Astrocyte of the hippocampus (primary cell): ENCODE measurements at places on chromosomes 7 and 10.

DNA sequence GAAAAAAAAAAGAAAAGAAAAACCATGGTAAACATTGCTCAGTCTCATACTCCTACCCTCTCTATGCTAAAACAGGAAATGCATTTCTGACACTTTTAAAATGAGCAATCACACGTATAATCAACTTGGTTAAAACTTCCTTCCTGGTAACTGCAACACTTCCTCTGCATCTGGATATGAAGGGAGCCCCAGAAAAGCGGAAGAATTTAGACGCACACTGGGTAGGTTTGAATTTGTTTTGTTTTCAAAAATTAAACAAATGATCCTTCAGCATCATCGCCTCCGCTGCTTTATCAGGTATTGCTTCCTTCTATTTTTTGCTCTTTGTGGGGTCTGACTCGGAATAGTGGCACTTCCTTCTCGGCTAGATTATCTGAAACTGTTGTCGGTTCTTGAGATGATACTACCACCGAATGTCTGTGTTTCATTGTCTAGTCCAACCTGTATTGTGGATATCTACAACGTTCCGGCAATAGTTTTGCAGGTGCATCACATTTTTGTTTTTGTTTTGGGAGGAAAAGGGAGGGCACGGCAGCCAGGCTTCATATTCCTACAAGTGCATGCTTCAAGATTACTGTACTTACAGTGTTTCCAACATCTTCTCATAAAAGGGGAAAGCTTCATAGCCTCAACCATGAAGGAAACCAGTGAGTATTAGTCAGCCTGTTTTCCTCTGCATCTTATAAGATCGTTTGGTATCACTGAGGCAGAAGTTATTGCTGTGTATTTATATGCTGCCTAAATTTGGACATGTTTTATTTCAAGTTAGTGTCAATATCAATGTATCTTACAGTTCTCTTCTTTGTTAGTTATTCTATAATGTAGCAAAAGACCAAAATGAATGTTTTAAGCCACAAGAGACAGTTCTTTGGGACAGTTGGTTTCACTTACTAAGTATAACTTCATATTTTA lies at the start of gene PIK3CG:
TSS of gene PIK3CG (plus strand) at position 153 of the 912 bp plus-strand sequence. CDS start 2,280 bp downstream, outside the sequence.
- DNase-seq, result no peak

DNA sequence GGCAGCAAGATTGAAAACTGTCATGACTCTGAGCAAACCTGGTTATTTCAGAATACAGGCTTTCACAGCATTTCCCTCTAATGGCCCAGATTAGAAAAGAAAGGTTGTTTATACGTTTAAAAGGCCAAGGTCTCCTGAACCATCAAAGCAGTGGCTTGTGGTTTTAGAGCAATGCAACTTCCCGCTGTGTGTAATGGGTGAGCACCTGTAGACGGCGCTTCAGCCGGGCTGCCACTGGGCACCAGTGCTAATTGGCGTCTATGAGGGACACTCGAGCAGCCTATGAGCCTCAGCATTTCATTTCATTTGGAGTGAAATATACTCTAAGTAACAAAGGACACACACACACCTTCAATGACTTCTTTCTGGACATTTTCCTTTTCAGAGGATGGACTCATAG lies 671.0 kb upstream of the FZD8 start:
- DNase-seq, result no peak

DNA sequence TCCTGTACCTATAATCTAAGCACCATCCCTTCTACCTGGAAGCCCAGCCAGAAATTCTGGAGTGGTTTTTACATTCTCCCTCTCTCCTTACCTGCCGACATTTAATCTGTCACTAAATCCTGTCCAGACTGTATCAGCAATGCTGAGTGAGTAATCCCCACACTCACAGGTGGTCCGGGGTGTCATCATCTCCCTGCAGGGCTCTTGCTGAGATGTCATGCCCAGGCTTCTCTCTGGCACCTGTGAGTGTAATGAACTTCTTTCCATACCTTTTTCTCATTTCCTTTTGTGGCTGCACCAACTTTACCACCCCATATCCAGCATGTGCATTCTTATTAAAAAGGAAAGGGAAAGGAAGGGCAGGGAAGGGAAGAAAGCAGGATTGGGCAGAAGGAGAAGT lies 355.2 kb downstream of the CCSER2 start:
- no peak for DNase-seq

GRCh38 chr10:22340329-22341189 lies 4.7 kb upstream of the SPAG6 start:
- peak; percentile 87 for DNase-seq

- DNase-seq, result no peak
These were observed 30.6 kb downstream of the GARS1 start for GRCh38 chr7:30625283-30625682.

DNA sequence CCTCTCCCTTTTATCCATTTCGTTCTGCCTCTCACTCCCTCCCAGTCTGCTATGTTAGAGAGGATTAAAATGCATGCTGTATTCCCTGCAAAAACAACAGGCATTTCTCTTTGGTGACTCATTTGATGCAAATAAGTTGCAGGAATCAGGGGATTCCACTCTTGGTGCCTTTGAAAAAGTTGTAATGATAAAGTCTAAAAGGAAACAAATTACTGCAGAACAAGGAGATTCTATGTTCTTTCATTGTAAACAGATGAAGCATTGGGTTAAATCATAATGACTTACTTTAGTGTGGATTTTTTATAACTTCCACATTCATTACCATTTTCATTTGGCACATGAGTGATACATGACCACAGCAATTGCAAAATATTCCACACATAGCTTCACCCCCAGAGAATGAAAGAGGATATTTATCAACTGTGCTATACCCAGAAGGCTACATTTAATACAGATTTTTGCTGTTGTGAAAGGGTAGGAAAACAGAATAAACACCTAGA lies 33.4 kb upstream of the ABLIM1 start:
- DNase-seq, result peak; percentile 81

GRCh38 chr7:149824748-149825566 lies 13.2 kb upstream of the ZNF862 start:
- DNase-seq, result no peak

GRCh38 chr10:13891128-13892000 lies 304.6 kb downstream of the PRPF18 start:
- DNase-seq, result peak; percentile 71

DNA sequence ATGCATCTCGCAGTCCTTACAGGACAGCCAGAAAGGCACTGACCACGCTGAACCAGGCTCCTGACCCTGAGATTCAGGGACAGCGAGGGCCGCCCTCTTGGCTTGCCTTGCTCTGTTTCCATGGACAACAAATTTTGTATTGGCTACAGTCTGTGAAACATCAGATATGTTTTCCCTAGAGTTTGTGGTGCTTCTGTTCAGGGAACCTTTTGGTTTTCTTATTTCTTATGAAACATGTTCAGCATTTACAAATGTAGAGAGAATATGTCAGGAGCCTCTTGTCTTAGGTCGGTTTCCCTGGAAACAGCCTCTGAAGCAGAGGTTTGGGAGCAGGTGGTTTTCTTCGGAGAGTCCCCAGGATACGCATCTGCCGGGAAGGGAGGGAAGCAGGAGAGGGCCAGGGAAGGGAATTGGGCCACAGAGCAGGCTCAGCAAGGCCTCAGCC lies 260.1 kb downstream of the CCDC3 start:
- no peak for DNase-seq

GRCh38 chr7:76106893-76107292 lies 59.0 kb downstream of the MDH2 start:
- DNase-seq, result no peak

DNA sequence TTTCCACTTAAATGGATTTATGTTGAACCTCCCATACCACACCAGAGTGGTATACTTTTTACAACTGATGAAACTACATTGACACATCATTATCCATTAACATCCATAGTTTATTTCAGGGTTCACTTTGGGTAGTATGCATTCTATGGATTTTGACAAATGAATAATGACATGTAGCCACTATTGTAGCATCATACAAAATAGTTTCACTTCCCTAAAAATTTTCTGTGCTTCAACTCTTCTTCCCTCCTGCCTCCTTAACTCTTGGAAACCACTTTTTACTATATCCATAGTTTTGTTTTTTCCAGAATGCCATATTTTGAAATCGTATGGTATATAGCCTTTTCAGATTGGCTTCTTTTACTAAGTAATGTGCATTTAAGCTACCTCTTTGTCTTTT lies 199.5 kb upstream of the TMEM196 start:
- no peak for DNase-seq

GRCh38 chr10:78778444-78779338 lies 290.1 kb upstream of the ZMIZ1 start:
- no peak for DNase-seq
